ENCODE measurements at places on chromosomes 4 and X.

- no peak for DNase-seq
Measured at GRCh38 chrX:87409113-87409841, 108.3 kb upstream of the KLHL4 start.

DNA sequence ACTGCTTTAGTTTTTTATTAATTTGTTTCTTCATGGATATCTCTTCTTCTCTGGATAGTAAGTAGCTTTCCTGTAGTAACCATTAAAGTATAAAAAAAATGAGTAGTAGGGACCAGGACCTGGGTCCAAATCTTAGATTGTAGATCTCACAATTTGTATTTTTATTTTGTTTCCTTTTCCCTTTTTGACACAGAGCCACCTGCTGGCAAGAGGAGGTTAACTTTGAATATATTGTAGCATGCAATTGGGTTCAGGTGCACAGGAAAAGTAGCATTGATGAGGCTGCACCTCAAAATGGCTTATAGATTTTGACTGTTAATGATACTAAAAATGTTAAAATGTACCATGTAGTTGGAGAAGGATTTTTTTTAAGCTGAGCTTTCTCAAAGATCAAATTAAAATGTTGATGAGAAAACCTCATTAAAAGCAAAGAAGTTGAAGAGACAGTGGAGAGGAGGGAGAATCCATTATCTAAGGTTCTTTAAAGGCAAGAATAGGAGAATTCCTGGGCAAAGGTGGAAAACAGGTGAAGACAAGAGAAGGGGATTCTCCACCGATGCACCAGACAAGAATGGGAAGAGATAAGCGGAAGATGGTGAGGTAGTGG is 48.3 kb upstream of the HPGDS start:
- DNase-seq: no peak

- DNase-seq: no peak
Measured at GRCh38 chr4:102631616-102632015, 129.2 kb downstream of the MANBA start.

DNA sequence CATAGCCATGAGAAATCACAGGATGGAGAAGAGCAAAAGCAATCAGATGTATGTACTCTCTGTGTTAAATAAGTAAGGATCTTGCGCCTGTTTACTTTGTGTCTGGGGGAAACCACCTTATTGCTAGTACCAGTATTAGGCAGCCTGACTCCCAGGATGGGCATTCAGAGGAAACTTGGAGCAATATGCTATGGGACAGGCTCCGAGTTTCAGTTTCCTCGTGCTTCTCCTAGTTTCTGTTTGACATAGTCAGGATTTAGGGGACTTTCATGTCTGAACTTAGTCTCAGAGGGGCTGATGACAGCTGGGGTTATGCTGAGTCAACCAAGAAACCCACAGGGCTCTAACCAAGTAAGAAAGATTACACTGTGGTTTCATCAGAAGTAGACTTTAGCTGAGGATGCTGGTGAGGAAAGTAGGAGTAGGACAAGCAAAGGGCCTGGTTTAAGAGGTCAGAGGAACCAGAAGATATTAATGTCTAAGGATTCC is 13.5 kb downstream of the NSUN7 start:
- no peak for DNase-seq

GRCh38 chrX:14819769-14820168 is 53.1 kb downstream of the FANCB start:
- DNase-seq: no peak

GRCh38 chrX:69307756-69308155 is 142.5 kb upstream of the PJA1 start:
- DNase-seq: no peak

GRCh38 chr4:3314706-3315260 is 22.0 kb downstream of the RGS12 start:
- no peak for DNase-seq

- DNase-seq: no peak
Measured at GRCh38 chrX:7261672-7262332, 113.8 kb upstream of the PUDP start.
